ENCODE measurements at places on chromosomes 1 and 21. TPM values are rescaled to one million over a fixed set of nuclear protein-coding genes. Genes with fewer than 3 reads are reported as not detected.

TP73 gene
- 0.28 TPM for total RNA-seq

SLC9C2 gene
- total RNA-seq: not detected

EXOC8 gene
- 37.1 TPM for total RNA-seq

RBP7 gene
- total RNA-seq: 0.89 TPM

DNA sequence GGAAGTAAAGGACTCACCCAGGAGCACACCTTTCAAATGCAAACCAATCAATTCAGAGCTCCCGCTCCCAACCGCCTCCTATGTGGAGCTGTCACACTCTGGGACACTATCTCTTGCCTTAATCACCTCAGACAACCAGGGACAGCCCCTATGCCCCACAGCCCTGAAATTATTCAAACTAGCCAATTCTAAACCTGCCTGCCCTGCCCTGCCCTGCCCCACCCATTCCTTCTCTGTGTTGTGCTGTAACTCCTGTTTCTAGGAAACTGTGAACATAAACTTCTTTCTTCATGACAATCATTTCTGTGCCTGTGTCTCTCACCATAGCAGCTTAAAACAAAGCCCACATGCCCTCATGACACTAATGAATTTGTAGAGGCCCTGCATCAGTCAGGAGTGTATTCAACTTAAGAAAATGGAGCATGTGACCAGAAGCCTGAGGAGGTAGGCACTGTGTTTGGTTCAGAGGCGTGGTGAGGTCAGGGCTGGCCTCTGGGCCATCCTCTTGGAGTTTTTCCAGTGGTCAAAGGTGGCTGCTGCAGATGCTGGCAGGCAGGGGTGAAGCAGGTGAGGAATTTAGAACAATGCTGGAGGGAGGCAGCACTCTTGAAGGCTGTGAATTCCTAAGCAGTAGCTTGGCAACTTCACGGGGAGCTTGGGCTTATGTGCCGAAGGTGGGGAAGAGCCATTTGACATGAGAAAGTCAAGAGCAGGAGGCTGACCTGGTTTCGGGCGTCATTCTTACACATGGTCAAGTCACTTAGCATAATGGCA, 74.5 kb downstream of the RHOU start:
- H3K4me1 ChIP-seq: peaks cover 30% of the 10 kb centered on the region
- H3K4me3 ChIP-seq: no peak overlapping the region
- H3K27ac ChIP-seq: no peak overlapping the region
- H3K27me3 ChIP-seq: no peaks in the 10 kb centered on the region

IL24 gene
- not detected for total RNA-seq

DNA sequence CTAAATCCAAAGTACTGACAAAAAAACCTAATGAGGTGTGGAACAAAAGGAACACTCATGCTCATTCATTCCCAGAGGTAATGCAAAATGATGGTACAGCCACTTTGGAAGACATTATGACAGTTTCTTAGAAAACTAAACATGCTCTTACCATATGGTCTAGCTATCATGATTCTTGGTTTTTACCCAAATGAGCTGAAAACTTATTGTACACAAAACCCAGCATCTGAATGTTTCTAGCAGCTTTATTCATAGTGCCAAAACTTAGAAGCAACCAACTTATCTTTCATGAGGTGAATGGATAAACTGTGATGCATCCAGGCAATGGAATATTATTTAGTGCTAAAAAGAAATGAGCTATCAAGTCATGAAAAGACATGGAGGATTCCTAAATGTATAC, 318.4 kb upstream of the OLFM3 start:
- no peak overlapping the region for H3K27ac ChIP-seq
- no peak for DNase-seq
- H3K4me3 ChIP-seq: no peak overlapping the region
- H3K36me3 ChIP-seq: no peaks in the 10 kb centered on the region

DNA sequence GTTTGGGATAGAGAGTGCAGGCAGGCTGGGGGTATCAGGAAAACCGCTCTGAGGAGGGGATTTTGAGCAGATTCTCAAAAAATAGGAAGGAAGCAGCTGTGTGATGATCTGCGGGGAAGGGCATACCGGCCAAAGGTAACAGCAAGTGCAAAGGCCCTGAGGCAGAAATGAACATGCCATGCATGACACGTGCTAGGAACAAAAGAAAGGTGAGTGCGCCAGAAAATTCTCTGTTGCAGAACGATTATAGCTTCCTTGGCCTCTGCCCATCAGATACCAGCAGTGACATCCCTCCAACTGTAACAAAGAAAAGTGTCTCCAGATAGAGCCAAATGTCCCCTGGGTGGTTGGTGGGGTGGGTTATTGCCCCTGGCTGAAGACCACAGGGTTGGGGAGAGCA, 37.0 kb upstream of the FAM131C start:
- no peak overlapping the region for H3K27ac ChIP-seq
- H3K4me3 ChIP-seq: no peak overlapping the region
- no peaks in the 10 kb centered on the region for H3K27me3 ChIP-seq
